ENCODE measurements at places on chromosomes 3 and 15.

DNA sequence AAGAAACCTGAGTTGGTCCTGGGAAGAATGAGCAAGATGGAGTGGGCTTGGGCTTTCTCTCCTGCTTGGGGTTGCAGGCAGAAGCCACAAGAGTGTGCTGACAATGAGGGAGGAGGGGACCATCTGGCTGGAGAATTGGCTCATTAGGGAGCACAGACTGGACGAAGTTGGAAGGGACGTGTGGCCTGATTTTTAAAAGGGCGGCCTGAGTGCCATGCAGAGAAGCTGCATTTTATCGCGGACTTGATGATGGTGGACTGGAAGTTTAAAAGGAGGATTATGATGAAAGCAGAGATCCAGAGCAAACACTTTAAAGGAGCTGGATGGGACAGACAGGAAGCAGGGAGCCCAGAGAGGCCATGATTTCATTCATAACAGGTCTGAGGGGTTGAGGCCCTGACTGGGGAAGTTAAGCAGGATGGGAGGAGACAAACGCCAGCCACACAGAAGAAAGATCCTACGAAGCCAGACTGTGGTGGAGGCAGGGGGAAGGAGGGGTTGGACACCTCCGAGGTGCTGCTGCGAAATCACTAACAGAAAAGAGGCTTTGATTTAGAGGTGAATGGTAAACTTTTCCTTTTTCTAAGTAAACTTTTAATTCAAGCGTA, 23.6 kb downstream of the TLNRD1 start:
- no peak for DNase-seq

DNA sequence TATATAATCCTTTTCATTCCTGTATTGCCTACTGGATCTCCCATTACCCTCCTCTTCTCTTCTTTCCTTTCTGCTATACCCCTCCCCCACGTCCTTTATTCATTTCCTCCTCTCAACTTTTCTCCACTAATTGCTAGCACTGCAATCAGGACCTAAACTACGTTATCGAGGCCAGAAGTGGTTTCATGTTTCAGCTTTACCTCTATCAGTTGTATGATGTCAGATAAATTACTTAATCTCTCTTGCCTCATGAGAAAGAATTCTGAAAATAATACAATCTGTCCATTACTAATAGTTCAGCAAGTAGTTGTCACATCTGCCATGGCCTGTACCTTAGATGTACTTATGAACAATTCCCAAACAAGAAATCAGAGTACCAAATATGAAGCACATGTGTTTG, 10.6 kb downstream of the POPDC2 start:
- no peak for DNase-seq

DNA sequence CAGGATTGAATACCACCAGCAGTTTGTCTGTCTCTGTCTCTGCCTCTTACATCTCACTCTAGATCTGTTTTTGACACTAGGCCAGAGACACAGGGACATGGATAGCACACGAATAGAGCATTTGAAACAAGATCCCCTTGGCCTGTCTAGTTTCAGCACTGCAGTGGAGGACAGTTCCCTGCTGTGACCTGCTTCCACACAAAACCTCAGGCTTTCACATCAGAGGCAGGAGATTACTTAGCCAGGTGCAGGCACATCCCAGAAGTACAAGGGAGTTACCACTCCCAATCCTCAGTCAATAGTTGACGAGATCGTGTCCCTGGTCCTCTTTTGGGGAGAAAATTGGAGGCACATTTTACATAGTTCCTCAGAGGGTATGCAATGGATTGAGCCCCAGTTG, 34.0 kb upstream of the CCK start:
- DNase-seq = no peak

DNA sequence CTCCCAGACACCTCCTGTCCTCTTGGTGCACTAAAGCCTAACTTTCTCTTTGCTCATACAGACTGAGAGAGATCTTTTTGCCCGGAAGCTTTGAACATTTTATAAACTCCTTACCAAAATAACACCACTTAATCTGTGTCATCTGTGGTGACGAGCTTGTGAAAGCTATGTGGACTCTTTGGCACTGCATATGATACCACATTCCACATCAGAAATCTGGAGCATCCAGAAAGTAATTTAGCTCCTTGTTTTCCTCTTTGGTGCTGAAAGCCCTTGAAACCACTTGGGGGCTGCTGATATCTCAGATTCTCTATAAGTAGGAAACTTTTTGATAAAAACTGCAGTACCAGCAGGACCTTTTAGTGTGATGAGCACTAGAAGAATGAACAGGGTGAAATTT, 128.3 kb downstream of the ALCAM start:
- DNase-seq = no peak

DNA sequence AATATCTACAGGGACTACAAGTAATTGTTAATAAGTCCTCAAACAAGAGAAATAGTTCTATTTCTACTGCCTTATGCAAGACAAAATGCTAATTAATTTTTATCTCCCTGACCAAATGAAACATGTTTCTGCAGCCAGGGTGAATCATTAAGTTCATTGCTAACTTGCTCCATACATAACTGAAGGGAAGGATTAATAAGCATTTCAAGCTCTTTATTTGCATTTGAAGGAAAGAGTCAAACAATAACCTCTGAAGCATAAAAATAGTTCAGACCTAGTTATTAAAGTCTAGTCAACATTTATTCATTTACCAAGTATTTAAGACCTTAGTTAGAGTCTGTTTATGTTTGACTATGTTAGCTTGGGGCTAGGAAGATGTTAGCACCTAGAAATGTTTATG, 120.0 kb downstream of the ATP1B3 start:
- DNase-seq = no peak

- peak; percentile 65 for DNase-seq
Observed at GRCh38 chr3:15309662-15310335, 22.6 kb downstream of the SH3BP5 start.

- DNase-seq = no peak
Observed at GRCh38 chr3:49296781-49297411, 19.9 kb upstream of the C3orf62 start.

GRCh38 chr3:192825657-192826200, 91.9 kb downstream of the MB21D2 start:
- DNase-seq = no peak

DNA sequence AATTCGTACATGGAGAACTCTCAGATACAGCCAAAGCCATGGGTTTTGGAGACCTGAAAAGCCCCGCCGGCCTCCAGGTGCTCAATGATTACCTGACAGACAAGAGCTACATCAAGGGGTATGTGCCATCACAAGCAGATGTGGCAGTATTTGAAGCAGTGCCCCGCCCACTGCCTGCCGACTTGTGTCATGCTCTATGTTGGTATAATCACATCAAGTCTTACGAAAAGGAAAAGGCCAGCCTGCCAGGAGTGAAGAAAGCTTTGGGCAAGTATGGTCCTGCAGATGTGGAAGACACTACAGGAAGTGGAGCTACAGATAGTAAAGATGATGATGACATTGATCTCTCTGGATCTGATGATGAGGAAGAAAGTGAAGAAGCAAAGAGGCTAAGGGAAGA, 23.5 kb downstream of the MYO5A start:
- DNase-seq = no peak

DNA sequence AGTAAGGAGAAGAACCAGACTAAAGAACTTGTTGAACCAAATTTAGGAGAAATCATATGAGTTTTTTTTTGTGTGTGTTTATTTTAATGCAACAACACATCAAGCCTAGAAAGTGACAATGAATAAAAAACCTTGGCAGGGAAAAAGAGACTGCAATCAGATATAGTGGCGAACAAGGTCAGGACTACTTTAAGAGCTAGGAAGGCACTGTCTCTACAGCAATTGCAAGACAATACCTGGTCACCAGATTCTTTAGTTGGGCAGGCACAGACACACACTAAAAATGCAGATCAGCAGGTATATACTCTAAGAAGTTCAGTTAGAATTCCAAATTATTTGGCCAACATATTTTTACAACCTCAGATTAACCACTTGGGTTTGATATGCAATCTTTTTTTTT, 30.8 kb upstream of the GMPPB start:
- DNase-seq = no peak

GRCh38 chr3:124688581-124689454, 41.4 kb upstream of the UMPS start:
- DNase-seq = peak; percentile 30

DNA sequence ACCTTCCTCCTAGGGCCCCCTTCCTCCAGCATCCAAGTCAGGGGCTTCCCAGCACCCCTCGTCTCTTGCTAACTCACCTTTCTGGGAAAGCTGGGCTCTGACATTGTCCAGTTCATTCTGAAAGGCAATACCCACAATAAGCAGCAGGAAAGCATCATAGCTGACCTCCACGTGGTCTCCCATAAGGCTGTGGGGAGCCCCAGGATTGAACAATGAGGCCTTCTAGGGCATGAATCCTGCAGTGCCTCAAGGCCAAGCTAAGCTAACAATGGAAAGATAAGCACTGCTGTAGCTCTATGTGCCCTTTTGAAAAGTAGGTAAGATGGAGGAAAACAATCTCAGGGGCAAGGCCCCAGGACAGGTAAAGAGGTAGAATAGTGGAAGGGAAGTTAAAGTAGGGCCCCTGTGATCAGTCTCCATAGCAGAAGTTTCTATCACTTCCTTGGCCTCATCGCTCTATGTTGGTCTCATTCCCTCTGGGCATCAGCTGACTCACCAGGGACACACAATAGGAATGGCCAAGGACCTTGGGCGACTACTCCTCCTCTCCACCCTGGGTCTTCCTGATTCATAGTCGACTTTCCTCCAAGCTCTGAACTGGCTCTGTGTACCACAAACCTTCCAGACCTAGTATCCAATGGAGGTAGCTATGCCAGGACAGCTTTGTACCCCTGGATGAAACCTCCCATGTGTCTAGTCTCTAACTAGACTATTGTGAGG, 11.7 kb downstream of the TRAIP start:
- no peak for DNase-seq

GRCh38 chr3:180383332-180384020, 218.5 kb upstream of the TTC14 start:
- no peak for DNase-seq

- no peak for DNase-seq
Observed at GRCh38 chr15:45670091-45670490, 35.3 kb downstream of the SQOR start.

DNA sequence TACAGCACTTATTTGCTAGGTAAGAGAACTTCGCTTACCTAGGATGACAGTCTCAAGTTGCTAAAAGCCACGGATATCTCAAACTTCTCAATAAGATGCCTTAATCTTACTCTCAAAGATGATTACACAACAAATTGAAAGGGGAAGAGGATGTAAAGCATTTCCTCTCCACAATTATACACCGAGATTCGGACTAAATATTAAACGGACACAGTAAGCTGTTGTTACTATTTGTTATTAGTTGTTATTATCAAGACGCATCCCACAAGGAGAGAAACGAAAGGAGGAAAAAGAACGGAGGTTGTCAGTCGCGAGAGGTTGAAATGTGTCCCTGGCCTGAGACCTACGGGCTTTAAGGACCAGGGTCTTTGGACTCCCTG, 660 bp downstream of the ZNF106 start:
- DNase-seq = no peak

DNA sequence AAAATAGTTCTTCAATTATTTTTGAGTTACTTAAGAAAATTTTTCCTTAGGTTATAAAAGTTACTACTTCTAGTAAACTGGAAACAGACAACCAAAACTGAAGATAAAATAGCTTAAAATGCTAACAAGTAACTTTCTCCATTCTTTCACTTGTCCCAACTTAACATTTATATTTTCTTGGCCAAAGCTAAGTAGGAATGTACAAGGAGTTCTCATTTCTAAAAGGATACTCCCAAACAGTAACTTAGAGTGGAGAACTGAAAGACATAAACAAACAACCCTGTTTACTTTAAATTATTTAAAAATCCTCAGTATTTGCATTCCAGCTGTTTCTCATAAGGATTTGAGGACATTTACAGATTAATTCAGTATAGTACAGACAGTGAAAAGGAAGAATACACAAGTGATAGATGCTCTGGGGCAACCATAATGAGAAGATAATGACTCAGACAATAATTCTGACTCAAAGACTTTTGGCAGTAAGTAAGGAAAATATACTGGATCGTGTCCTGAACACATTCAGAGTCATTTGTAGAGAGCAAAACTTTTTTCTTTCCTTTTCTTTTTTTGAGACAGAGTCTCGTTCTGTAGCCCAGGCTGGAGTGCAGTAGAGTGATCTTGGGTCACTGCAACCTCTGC, 29.2 kb upstream of the ANXA2 start:
- DNase-seq = no peak

DNA sequence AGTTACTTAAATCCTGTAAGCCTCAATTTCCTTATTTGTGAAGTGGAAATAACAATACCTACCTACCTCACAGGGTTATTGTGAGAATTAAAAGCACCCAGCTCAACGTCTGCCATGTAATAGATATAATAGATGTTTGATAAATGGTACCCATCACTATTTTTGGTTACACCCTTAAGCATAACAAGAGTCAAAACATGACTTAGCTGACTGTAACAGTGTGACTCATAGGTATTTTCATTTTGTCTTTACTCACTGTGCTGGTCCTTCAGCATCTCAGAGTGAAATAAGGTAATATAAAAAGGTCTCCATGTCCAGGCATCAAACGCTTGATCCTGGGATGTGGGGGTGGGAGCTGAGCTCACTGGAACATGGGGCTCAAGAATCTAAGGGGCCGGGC, 3.1 kb downstream of the CPLX3 start:
- DNase-seq = no peak

DNA sequence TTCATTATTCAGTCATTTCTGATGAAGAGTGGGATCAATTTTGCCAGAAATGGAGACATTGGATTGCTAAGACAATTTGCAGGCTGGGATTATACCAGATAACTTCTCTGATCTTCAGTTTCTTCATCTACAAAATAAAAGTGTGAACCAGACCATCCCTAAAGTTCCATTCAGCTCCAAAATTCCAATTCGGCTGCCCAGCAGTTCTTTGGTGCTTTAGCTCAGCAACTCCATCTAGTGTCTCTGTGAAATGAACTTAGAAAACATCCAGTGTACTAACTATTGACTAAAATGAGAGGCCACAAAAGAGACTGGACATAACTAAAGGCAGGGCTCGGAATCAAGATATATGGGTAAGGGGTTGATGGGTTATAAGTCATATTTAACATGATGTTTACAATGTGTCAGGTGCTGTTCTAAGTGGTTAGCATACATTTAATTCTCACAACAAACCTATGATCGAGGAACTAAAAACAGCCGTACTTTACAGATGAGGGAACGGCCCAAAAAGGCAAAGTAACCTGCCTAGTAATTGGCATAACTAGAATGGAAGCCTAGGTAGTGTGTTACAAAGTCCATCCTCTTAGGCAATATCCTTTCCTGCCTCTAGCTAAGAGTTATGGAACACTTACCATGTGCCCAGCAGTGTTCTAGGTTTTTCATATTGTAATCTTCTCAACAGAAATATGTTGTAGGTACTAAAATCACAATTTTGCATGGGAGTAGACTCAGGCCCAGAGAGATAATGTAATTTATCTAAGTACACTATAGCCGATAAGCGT, 17.0 kb downstream of the THAP10 start:
- DNase-seq = no peak

GRCh38 chr15:70286113-70286806, 188.5 kb upstream of the TLE3 start:
- no peak for DNase-seq

DNA sequence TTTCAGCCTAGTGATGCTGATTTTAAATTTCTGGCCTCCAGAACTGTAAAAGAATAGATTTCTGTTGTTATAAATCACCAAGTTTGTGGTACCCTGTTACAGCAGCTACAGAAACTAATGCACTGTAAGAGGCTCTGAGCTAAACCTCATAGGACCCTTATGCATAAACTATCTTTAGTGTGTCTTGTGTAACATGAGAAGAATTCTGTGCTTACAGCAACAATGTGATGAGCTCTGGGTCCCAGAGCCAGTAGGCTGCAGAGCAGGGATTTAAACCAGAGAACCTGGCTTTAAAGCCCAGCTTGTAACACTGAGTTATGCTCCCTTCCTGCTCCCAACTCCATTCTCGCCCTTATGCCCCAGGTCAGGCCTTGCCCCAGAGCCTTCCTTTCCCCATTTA, 113.1 kb downstream of the THSD4 start:
- DNase-seq = no peak

All from amygdala (tissue), 56 donors.